ENCODE measurements at places on chromosomes 5 and 9.
A peak's percentile ranks its signal among the peaks of the same experiment; 100 is the strongest.

DNA sequence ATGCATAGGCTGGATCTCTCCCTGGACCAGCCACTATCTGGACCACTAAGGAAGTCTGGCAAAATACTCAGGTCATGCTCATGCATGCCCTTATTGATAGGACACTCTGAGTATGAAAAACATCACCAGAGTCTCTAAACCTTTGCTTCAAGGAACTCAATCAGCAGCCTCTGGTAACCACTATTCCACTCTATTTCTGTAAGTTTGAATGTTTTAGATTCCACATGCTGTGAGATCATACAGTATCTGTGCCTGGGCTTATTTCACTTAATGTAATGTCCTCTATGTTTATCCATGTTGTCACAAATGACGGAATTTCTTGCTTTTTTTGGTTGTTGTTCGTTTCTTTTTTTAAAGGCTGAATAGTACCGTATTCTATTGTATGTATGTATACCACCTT, 68.3 kb downstream of the TARS1 start:
- DNase-seq = no peak

- no peak for DNase-seq
Measured at GRCh38 chr9:37447111-37447510, 18.1 kb downstream of the ZBTB5 start.

DNA sequence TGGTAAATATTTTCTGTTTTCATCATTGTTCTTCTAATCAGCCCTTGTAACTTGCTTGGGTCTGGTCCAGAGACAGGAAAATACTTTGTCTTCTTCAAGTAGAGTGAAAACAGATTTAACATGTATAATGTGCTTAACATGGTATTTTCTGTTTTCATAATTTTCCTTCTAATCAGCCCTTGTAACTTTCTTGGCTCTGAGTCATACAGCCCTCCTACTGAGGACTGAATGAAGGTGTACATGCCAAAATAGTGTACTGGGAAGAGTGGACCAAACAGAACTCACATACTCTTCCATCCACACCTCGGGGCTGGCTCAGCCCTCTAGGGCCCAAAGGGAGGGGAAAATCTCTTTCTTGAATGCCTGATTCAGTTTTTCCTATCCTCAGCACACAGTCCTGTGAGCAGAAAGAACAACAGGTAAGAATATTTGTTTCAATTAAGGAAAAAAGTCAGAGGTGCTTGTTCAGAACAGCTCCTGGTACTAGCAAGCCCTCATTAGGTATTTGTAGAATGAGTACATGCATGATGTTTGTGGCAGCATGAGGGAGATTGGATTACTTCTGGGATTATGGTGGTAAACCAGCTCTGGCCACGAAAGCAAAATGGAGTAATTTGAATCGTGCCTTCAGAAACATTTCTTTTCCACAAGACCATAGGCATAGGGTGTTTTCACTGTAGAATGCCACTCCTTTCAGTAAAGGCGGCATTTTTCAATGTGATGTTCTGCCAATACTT, 24.2 kb upstream of the MACIR start:
- no peak for DNase-seq

DNA sequence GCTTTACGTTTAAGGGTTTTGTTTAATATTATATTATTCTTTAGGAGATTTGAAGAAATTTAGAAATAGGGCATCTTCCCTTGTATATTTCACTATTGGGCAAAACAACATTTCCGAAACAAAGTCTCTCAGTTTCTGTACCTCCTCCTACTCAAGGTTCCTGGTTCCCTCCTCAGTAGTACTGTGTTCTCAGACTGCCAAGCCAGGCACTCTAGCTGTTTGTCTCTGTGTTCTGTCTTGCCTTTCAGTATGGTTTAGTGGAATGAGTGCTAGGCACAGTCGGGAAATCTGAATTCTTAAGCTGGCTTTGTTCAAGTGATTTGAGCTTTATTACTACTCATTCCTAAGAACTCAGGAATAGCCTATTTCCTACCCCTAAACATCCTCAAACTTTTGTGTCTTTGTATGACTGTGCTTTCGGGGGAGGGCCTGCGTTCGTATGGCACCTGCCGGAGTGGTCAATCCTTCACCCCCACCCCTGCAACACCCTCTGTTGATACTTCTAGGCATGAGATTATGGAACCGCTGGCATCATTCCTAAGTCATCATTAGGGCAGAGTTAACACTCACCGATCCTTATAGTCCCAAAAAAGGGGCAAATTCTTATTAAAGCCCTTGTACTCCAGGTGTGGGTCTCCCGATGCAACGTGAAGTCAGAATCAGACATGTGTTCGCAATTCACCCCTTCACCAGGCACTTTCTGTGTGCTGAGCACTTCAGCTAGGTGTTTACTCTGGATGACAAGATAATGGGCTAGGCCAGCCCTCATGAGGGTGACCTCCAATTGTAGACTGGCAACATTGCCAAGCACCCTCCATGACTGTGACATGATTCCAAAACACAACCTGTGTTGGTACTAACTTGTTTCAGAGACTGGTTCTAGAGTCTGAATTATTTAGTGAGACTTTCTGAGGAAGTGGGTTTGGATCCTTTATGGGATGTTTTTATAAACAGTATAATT, 24.5 kb downstream of the SNX18 start:
- no peak for DNase-seq

- peak; percentile 93 for DNase-seq
Measured at GRCh38 chr9:8095672-8096086, 296.1 kb upstream of the DMAC1 start.

- DNase-seq = no peak
Measured at GRCh38 chr9:2072752-2073405, 57.7 kb downstream of the SMARCA2 start.

GRCh38 chr9:127650518-127650917, 38.4 kb downstream of the STXBP1 start:
- no peak for DNase-seq

DNA sequence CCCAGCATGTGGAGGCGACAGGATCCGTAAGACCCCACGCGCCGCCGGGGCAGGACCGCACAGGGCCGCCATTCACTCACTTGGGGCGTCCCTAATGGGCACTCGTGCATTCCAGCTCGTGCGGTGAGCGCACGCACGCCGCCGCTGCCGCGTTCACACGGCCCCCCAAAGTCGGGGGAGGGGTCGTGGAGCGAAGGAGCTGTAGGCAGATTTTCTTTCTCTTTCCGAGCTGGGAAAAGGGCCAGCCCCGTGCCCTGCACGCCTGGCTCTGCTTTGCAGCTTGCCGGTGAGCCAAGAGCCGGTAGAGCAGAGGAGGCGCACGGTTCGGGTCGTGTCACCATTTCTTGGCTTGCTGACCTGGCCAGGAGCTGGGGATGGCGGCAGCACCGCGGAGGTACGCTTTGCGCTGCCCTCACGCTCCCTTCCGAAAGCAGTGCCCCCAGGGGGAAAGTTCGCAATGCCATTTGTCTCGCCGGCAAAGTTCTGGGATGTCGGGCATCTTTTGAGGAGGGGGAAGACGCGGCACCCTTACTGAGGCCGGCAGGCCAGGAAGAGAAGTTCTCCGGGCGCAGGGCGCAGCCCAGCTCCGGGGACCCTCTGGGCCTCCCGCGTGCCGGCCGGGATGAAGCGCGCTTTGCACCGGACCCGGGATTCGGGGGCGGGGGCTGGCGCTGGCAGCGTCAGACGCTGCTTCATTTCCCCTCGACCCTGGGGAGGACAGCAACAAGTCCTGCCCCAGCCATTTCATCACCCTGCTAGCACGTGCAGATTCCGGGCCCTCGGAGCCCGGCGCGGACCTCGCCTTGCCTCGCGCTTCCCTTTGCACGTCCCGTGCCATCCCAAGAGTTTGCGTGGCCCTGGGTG, 898 bp downstream of the STC2 start:
- no peak for DNase-seq

DNA sequence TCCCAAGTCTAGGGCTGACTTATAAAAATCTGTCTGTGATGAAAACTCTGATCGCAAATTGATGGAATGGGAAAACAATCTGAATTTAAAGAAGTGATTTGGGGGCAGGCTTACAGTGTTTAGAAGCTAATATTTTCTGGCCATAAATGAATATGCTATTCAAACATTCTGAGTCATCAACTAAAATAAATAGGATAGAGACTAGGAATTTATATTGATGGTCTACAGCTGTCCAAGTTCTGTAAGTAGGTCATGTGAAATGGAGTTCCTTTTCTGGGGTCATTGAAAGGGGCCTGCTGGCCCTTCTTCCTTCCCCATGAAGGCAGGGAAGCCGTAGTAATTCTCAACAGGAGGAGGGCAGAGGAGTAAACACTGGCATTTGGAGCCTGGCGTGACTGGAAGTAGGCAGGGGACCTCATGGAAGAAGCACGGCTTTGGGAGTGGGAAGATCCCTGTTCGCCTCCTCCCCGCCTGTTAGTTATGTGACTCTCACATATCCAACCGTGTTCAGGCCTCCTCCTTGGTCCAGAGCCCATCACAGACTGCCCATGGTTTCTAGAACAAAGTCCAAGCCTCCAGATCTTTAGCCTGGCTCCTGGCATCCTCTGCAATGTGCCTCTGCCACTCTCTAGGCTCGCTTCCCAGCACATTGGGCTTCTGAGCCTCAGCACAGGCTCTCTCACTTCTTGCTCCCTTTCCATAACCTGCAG, 31.7 kb downstream of the ALG2 start:
- no peak for DNase-seq

DNA sequence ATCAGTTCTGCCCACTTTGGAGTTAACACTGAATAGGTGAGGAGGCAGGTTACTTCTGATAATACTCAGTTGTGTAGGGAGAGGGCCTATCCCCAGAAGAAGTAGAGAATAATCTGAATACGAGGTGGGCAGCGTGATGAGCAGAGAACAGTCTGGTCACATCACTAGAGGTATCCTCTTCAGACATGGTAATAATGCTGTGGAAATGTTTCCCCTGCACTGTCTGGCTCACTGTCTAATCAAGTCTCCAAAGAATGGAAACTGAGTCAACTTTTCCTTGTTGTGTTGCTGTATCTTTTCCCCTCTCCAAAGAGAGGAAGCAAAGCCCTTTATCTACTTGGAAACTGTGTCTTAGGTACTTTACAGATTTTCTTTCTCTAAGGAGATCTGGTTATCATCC, 110.9 kb upstream of the ANKRD55 start:
- no peak for DNase-seq

GRCh38 chr9:100066539-100066938, 32.3 kb downstream of the ERP44 start:
- no peak for DNase-seq

DNA sequence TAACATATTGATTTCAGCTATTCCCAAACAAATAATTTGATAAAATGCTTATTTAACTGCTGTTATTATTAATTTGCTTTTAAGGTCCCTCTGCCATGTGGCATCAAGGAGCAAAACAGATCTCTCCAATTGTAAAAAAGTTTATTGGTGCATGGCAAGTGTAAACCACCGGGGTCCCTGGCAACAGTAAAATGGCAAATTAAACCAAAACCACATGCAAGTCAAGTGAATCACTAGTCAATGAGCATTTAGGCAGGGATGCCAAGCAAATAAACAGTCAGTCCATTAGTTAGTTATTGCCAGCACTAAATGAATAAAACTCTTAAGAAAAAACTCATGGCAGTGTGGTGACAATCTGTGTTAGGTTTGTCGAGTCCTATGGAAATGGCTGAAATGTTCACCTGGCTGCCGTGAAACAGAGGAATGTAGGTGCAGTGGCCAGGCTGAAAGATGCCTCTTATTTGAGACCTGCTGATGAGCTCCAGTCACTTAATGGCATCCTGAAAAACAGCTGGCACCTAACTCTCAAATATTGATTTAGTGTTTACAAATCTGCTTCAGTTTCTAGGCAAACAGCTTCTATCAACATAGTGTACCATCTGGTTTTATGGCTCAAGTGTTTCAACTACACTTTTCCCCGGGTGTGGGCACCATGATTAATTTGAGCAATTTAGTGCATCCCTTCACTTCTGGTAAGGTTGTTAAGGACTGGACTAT, 296.5 kb upstream of the ITGA1 start:
- DNase-seq = peak; percentile 97

- no peak for DNase-seq
Measured at GRCh38 chr5:139863855-139864558, 68.4 kb downstream of the PSD2 start.

DNA sequence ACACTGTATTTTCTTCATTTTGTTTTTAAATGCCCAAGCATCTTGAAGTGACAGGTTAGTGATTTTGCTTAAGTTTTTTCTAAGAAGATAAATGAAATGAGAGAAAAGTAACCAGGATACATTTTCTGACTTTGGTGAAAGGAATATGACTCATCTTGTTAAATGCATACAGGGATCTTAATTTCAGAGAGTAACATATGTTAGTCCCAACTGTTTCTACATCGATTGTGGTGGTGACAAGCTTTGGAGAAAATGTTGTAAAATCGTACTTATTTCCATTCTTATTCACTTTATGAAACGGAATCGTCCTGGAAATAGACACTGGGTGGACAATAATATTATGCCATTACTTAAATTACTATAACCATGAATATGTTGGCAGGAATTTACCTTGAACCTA, 107.5 kb downstream of the KCNN2 start:
- DNase-seq = no peak

DNA sequence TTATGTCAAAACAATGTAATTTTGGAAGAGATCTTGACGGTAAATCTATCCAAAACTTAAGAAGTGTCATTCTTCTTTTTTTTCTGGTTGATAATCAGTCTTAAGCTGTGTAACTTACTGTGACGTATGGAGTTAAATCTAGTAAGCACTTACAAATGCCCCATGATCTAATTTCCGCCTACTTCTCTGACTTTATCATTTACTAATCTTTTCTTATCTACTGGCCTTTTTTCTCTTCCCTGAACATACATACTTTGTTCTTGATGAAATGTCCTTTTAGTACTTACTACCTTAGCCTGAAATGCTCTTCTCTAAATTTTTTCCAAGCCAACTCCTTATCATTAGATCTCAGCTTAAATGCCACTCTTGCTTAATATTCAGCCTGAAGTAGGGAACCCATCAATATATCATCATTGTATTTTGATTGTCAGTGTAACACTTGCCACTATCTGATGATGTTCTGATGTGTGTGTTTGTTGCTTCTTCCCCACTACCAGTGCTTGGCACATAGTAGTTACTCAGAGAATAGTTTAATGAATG, 27.6 kb downstream of the AP3S1 start:
- DNase-seq = no peak

GRCh38 chr5:153520137-153520536, 29.7 kb downstream of the GRIA1 start:
- DNase-seq = no peak

DNA sequence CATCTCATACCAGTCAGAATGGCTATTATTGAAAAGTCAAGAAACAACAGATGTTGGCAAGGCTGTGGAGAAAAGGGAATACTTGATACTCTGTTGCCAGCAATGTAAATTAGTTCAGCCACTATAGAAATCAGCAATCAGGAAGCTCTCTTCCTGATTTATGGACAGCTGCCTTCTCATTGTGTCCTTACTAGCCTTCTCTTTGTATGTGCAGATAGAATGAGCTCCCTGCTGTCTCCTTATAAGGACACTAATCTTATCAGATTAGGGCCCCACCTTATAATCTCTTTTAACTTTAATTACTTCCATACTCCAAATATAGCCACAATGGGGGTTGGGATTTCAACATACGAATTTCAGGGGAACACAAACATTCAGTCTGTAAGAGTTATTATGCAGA, 38.0 kb downstream of the KCNV2 start:
- peak; percentile 80 for DNase-seq

DNA sequence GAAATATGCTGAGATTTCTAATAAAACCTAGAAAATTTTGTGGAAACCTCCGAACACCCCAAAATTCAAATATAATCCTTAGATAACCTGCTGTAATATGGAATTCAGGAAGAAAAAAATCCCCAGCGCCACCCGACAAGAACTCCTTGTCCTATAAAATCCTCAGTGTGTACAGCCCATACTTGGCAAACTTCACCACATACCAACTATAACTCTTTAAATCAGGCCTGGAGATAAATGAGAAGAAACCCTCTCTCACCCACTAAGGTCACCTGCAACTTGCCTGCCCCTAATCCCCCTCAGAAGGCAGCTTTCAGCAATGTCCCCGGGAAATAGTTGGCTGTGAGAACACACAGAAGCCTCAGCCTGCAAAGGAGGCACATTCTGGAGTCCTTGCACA, 90.5 kb downstream of the SH3TC2 start:
- DNase-seq = no peak

Measured in DMS153 (cell line).